ENCODE measurements at places on chromosomes 6 and 20.

GRCh38 chr6:16974704-16975359 lies 127.0 kb upstream of the STMND1 start:
- no peaks in the 10 kb centered on the region for H3K4me1 ChIP-seq
- no peaks in the 10 kb centered on the region for H3K36me3 ChIP-seq
- H3K4me3 ChIP-seq, result no peak overlapping the region
- no peak overlapping the region for H3K27ac ChIP-seq
- no peak for DNase-seq
- peaks cover 30% of the 10 kb centered on the region for H3K27me3 ChIP-seq

- H3K27ac ChIP-seq, result no peak overlapping the region
- no peaks in the 10 kb centered on the region for H3K36me3 ChIP-seq
- no peaks in the 10 kb centered on the region for H3K27me3 ChIP-seq
These were observed 377.4 kb downstream of the PHF3 start for GRCh38 chr6:64013011-64013410.

GRCh38 chr6:90403489-90404381 lies 107.1 kb upstream of the BACH2 start:
- H3K4me1 ChIP-seq, result peaks cover 75% of the 10 kb centered on the region
- H3K27ac ChIP-seq, result peak overlapping the region; percentile 85
- no peaks in the 10 kb centered on the region for H3K27me3 ChIP-seq

DNA sequence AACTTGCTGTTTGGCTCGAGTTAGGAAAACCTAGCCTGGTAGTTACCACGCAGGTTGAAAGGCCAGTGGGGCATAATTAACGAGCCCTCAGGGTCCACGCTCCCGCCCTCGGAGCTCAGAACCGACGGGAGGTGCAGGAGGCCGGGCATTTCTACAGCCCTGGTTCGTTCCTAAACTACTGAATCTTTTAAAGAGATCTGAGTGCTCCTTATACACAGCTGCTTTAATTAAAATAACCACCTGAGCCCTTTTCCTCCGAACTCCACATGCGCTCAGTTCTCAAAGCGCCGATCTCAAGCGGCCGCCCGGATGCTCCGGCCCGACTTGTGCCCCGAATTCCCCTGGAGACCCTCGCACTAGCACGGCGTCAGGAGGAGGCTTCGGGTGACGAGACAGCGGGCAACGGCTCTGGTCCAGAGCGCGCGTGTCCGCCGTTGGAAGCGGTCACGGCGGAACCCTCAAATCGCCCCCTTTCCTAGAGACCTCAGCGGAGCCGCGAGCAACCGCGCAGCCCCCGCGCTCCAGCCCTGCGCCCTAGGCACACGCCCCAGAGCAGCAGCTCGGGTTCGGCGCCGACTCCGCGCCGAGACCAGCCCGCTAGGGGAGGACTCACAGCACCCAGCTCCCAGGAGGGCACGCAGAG lies 397 bp downstream of the WDR27 start:
- DNase-seq, result peak; percentile 33
- H3K27me3 ChIP-seq, result no peaks in the 10 kb centered on the region
- H3K4me1 ChIP-seq, result peaks cover 51% of the 10 kb centered on the region
- peak overlapping the region; percentile 87 for H3K27ac ChIP-seq
- H3K36me3 ChIP-seq, result peaks cover 32% of the 10 kb centered on the region

DNA sequence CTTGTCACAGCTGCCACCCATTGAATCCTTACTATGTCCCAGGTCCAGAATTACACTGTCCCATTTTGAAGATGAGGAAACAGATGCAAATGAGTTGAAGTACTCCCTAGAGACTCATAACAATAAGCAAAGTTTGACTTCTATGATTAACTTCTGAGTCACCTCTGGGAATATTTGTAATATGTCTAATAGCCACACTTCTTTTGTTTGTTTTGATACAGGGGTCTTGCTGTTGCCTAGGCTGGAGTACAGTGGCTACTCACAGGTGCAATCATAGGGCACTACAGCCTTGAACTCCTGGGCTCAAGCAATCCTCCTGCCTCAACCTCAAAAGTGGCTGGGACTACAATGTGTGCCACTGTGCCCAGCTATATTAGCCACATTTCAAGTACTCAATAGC lies 11.4 kb upstream of the SOX12 start:
- no peak for DNase-seq
- peaks cover 13% of the 10 kb centered on the region for H3K4me1 ChIP-seq
- no peaks in the 10 kb centered on the region for H3K36me3 ChIP-seq
- H3K27me3 ChIP-seq, result no peaks in the 10 kb centered on the region
- no peak overlapping the region for H3K27ac ChIP-seq

DNA sequence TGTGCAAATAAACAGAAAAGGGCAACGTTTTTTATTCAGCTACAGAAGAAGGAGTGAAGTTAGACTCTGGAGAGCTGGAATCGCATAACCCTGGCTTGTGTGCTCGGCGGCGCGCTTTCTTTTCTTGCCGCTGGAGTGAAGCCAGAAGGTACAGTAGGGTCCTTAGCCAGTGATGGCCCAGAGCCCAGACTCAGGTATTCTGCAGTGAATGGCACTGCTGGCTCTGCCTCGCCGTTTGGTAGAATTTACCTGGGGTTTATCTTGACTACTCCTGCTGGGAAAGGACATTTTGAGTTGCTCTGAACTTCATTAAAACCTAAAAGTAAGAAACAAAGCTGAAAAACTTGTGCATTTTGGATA lies 56.9 kb upstream of the TIAM2 start:
- no peak overlapping the region for H3K27ac ChIP-seq
- H3K4me3 ChIP-seq, result no peak overlapping the region
- no peaks in the 10 kb centered on the region for H3K27me3 ChIP-seq

GRCh38 chr6:11101417-11101816 lies 7.8 kb downstream of the SMIM13 start:
- DNase-seq, result no peak
- peaks cover 39% of the 10 kb centered on the region for H3K36me3 ChIP-seq
- H3K27ac ChIP-seq, result no peak overlapping the region
- peaks cover 23% of the 10 kb centered on the region for H3K4me1 ChIP-seq
- H3K4me3 ChIP-seq, result no peak overlapping the region
- no peaks in the 10 kb centered on the region for H3K27me3 ChIP-seq

DNA sequence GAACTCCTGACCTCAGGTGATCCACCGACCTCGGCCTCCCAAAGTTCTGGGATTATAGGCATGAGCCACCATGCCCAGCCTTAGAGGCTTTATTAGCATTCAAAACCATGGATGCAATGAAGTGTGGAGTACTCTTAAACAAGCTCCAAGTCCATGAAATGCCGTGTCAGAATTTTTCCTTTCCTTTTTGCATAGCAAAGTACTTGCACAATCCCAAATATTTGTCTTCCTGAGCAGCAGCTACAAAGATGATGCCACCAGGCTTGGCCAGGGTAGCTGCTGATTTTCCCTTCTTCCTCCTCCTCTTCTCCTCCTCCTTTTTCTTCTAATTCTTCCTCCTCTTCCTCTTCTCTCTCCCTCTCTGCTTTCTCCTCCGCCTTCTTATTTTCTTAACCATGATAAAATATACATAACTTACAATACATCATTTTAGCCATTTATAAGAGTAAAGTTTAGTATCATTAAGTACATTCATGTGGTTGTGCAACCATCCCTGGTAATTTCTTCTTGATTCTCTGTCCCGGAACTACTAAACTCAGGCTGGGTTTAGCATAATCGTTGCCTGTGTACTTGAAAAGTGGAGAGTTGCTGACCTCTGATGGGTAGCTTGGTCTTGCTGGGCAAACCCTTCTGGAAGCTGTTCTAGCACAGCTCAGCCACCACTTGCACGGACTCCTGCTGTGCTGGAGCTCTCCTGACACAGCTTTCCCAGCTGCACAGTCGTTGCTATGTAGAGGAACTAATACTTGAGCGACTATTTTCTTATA lies 20.3 kb downstream of the MUCL3 start:
- DNase-seq, result no peak
- no peak overlapping the region for H3K4me3 ChIP-seq
- no peak overlapping the region for H3K27ac ChIP-seq

DNA sequence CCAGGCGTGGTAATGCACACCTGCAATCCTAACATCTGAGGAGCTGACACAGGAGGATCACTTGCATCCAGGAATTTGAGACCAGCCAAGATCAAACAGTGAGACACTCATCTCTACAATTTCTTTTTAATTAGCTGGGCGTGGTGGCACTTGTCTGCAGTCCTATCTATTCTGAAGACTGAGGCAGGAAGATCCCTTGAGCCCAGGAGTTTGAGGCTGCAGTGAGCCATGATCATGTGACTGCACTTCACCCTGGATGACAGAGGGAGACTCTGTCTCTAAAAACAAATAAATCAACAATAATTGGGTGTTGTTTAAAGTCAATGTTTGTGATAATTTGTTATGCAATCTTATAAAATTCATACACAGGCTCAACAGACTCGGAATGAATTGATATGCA lies 18.0 kb upstream of the HLA-A start:
- H3K27me3 ChIP-seq, result peaks cover 10% of the 10 kb centered on the region
- no peak overlapping the region for H3K4me3 ChIP-seq
- peaks cover 35% of the 10 kb centered on the region for H3K4me1 ChIP-seq
- H3K36me3 ChIP-seq, result peaks cover 8% of the 10 kb centered on the region
- H3K27ac ChIP-seq, result no peak overlapping the region
- no peak for DNase-seq

DNA sequence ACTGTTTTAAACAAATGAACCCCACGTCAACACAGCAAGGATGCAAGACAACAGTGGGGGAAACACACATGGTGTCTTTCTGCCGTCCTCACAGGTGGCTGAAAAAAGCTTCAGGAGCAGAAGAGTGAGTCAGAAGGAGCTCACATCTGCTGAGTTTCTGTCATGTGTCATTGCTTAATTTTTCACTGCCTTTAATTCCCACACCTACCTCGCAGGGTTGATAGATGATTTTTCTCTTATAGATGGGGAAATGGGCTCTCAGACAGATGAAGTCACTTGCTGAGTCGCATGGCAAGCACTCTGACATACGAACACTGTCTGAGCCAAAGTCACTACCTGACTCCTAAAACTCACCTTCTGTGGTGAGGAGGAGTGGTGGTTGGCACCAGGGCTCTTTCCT lies 28.3 kb upstream of the CARMIL1 start:
- H3K4me3 ChIP-seq, result no peak overlapping the region
- no peaks in the 10 kb centered on the region for H3K36me3 ChIP-seq

DNA sequence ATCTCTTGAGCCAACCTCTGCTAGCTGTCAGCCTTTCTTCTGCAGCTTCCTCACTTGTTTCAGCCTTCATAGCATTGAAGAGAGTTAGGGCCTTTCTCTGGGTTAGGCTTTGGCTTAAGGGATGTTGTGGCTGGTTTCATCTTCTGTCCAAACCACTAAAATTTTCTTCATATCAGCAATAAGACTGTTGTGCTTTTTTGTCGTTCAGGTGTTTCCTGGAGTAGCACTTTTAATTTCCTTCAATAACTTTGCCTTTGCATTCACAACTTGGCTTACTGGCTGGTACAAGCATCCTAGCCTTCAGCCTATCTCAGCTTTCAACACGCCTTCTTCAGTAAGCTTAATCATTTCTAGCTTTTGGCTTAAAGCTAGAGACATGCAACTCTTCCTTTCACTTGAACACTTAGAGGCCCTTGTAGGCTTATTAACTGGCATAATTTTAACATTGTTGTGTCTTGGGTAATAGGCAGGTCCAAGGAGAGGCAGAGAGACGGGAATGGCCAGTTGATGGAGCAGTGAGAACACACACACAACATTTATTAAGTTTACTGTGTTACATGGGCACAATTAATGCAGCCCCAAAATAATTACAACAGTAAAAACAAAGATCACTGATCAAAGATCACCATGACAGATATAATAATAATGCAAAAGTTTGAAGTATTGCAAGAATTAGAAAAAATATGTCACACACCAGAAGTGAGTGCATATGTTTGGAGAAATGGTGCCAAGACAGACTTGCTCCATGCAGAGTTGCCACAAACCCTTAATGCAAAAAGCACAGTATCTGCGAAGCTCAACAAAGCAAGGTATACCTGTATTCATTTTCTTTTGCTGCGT lies 98.6 kb downstream of the HIVEP1 start:
- H3K4me3 ChIP-seq, result no peak overlapping the region
- H3K27me3 ChIP-seq, result no peaks in the 10 kb centered on the region
- DNase-seq, result peak; percentile 42
- peaks cover 52% of the 10 kb centered on the region for H3K4me1 ChIP-seq

GRCh38 chr20:37355252-37356180 lies 9.6 kb downstream of the SRC start:
- no peak for DNase-seq
- H3K36me3 ChIP-seq, result no peaks in the 10 kb centered on the region
- H3K4me3 ChIP-seq, result no peak overlapping the region
- no peak overlapping the region for H3K27ac ChIP-seq
- H3K27me3 ChIP-seq, result no peaks in the 10 kb centered on the region
- H3K4me1 ChIP-seq, result peaks cover 3% of the 10 kb centered on the region

DNA sequence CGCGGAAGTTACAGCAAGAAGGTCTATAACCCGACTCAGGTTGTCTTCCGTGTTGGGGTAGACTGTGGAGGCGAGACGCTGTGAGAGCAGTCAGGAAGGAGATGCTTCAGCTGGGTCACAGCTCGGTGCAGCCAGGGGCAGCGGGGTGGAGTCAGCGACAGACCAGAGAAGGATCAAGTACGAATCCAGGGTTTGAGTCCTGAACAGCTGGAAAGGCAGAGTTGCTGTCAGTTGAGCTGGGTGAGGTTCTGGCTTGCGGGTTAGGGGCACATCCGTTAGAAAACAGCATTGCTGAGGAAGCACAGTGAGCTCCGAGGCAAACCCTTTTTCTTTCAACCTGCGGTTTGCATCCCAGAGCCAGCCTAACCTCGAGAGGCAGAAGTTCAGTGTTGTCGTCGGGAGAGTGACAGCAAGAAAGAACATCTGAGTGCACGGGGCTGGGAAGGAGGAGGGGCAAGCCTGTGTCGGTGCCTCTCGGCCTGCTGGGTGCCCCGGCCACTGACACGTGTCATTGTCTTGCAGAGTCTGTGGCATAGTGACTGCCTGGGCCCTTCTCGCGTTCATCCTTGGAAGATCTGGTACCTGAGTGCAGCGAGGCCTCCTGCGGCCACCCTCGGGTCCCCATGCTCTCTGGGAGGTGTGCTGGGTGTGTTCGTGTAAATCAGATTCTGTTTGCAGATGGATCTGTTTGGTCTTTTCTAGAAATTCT lies 20.0 kb downstream of the PNLDC1 start:
- no peaks in the 10 kb centered on the region for H3K27me3 ChIP-seq
- peak overlapping the region; percentile 72 for H3K4me3 ChIP-seq
- DNase-seq, result peak; percentile 72
- H3K36me3 ChIP-seq, result no peaks in the 10 kb centered on the region
- H3K27ac ChIP-seq, result peak overlapping the region; percentile 95

DNA sequence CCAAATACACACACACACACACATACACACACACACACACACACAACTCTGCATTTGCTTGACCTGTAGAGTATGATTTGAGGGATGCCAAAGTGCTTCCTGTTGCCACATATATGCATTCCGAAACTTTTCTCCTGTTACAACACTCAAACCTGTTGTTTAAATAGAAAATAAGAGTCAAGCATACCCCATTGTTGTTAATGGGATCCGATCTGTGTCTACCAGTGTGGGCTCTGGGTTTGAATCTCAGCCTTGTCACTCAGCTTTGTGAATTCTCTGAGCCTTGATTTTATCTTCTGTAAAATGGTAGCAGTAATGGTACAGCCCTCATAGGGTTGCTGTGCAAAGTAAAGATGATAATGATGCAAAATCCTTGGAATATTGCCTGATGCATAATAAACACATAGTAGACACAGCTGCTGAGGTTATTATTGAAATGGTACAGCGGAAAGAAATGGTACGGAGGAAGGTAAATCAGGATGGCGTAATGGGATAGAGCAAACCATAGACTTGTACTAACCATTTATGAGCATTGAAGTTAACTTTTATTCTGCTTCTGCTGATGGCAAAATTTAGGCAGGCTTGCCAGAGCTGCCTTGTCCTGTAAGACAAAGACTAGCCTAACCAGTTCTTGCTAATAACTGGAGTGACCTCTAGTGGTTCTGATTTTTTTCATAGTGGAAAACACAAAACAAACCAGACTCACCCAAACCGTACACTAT lies 113.5 kb upstream of the PHACTR1 start:
- H3K27ac ChIP-seq, result no peak overlapping the region
- H3K4me1 ChIP-seq, result no peaks in the 10 kb centered on the region
- no peak overlapping the region for H3K4me3 ChIP-seq
- H3K36me3 ChIP-seq, result no peaks in the 10 kb centered on the region
